ENCODE measurements at places on chromosomes 2 and 18. TPM values are rescaled to one million over a fixed set of nuclear protein-coding genes. Genes with fewer than 3 reads are reported as not detected.

RAB17 gene
- polyA plus RNA-seq = not detected

RDH14 gene
- 45.4 TPM for polyA plus RNA-seq

IL1RL2 gene
- polyA plus RNA-seq = not detected

NYAP2 gene
- not detected for polyA plus RNA-seq

MTCL1 gene
- not detected for polyA plus RNA-seq

MYO7B gene
- not detected for polyA plus RNA-seq

TUBA3E gene
- polyA plus RNA-seq = not detected

COLEC12 gene
- not detected for polyA plus RNA-seq

CCDC121 gene
- 0.49 TPM for polyA plus RNA-seq

ADD2 gene
- polyA plus RNA-seq = not detected

CNOT9 gene
- 21.4 TPM for polyA plus RNA-seq

SERPINB13 gene
- not detected for polyA plus RNA-seq

CAPN14 gene
- not detected for polyA plus RNA-seq

PTPRN gene
- polyA plus RNA-seq = 0.28 TPM

KIF5C gene
- 1.5 TPM for polyA plus RNA-seq

COL3A1 gene
- not detected for polyA plus RNA-seq

CLEC4F gene
- polyA plus RNA-seq = not detected

RAB11FIP5 gene
- polyA plus RNA-seq = 15.4 TPM

CCBE1 gene
- not detected for polyA plus RNA-seq

IKZF2 gene
- polyA plus RNA-seq = 35.3 TPM

AQP4 gene
- not detected for polyA plus RNA-seq

AQP12B gene
- polyA plus RNA-seq = not detected

COL6A3 gene
- 0.18 TPM for polyA plus RNA-seq

STARD6 gene
- polyA plus RNA-seq = 0.30 TPM

LAMA1 gene
- not detected for polyA plus RNA-seq

TYMS gene
- polyA plus RNA-seq = 14.4 TPM

ITPRIPL1 gene
- polyA plus RNA-seq = 17.5 TPM

SKA1 gene
- 0.10 TPM for polyA plus RNA-seq

CDH20 gene
- polyA plus RNA-seq = not detected

ZNF892 gene
- polyA plus RNA-seq = 0.48 TPM

NETO1 gene
- not detected for polyA plus RNA-seq

BOLL gene
- not detected for polyA plus RNA-seq
